ENCODE measurements at places on chromosomes 2 and 18. TPM values are rescaled to one million over a fixed set of nuclear protein-coding genes. Genes with fewer than 3 reads are reported as not detected.

GRCh38 chr18:54268751-54269150, 566 bp upstream of the POLI start:
- H3K27ac ChIP-seq, result peak overlapping the region; percentile 89
- peak overlapping the region; percentile 97 for H3K4me3 ChIP-seq
- no peak for DNase-seq

- H3K27ac ChIP-seq, result no peak overlapping the region
- no peaks in the 10 kb centered on the region for H3K27me3 ChIP-seq
- no peaks in the 10 kb centered on the region for H3K36me3 ChIP-seq
- no peaks in the 10 kb centered on the region for H3K4me1 ChIP-seq
- no peak overlapping the region for H3K4me3 ChIP-seq
These were observed 59.0 kb downstream of the TNFRSF11A start for GRCh38 chr18:62384068-62384467.

- H3K4me3 ChIP-seq, result no peak overlapping the region
- no peaks in the 10 kb centered on the region for H3K36me3 ChIP-seq
- H3K27me3 ChIP-seq, result no peaks in the 10 kb centered on the region
These were observed 2.0 kb upstream of the MARCO start for GRCh38 chr2:118939994-118940393.

Gene ERFE
- 0.24 TPM for total RNA-seq

Gene MFF
- total RNA-seq, result 67.0 TPM

DNA sequence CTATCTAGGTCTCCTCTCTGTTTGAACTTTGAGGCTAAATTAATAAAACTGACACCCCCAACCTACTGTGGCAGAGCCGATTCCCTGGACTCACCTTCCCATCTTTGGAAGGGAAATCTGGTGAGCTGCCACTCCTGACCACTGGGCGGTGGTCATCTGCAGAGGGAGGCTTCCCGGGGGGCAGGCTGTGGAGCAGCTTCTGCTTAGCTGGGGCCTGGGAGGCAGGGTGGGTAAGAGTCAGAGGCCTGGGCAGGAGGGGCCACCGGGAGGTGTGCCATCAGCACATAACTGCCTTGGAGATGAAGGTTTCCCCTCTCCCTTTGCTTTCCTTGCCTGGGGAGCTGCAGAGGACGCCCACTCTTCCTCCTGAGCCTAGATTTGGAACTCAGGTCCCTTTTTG, 2.3 kb upstream of the NPPC start:
- DNase-seq, result no peak
- H3K36me3 ChIP-seq, result no peaks in the 10 kb centered on the region
- peaks cover 11% of the 10 kb centered on the region for H3K4me1 ChIP-seq

Gene APOB
- not detected for total RNA-seq

DNA sequence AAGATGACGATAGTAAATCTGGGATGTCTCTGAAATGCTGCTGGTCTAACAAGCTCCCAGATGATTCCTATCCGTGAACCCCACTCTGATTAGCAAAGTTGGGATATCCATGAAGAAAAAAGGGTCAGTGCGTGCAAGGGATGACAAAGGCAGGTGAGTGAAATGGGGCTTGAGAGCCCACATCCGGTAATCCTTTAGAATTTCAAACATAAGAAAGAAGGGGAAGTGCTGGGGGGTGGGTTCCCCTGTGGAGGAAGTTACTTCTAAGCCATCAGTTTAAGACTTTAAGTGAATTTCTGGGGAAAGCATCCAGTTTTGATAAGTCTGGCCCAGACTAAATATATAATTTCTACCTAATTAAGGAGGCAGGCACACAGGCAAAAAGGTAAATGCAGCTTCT, 209.5 kb downstream of the DPP10 start:
- no peak overlapping the region for H3K4me3 ChIP-seq
- H3K27ac ChIP-seq, result no peak overlapping the region
- no peaks in the 10 kb centered on the region for H3K36me3 ChIP-seq
- DNase-seq, result no peak
- no peaks in the 10 kb centered on the region for H3K4me1 ChIP-seq

Gene RGPD5
- 30.3 TPM for total RNA-seq

GRCh38 chr2:216583606-216584005, 49.6 kb upstream of the IGFBP2 start:
- no peaks in the 10 kb centered on the region for H3K27me3 ChIP-seq
- no peak overlapping the region for H3K4me3 ChIP-seq

- no peaks in the 10 kb centered on the region for H3K27me3 ChIP-seq
- no peaks in the 10 kb centered on the region for H3K4me1 ChIP-seq
- H3K27ac ChIP-seq, result no peak overlapping the region
- no peak for DNase-seq
- H3K4me3 ChIP-seq, result no peak overlapping the region
- H3K36me3 ChIP-seq, result no peaks in the 10 kb centered on the region
These were observed 772.2 kb upstream of the CHAC2 start for GRCh38 chr2:52995424-52995823.

DNA sequence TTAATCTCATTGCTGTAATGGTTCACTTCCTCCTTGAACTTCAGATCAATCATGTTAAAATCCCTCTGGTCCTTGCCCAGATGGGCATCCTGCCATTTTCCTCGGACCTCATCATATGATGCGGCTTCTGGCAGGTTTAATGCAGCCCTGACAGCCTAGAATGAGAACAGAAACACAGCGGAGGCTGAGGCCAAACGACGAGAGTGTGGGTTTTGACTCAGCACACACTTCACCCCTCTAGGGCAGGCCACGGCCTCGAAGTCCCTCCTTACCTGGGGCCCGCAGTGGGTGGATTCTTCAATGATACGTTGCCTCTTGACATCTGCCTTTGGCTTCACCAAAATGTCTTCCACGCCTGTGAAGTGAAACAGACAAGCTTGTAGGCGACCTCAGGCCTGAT, 56.8 kb downstream of the POLR1A start:
- DNase-seq, result no peak
- H3K4me3 ChIP-seq, result no peak overlapping the region
- H3K27ac ChIP-seq, result no peak overlapping the region
- no peaks in the 10 kb centered on the region for H3K4me1 ChIP-seq
- H3K36me3 ChIP-seq, result peaks cover 40% of the 10 kb centered on the region
- no peaks in the 10 kb centered on the region for H3K27me3 ChIP-seq

DNA sequence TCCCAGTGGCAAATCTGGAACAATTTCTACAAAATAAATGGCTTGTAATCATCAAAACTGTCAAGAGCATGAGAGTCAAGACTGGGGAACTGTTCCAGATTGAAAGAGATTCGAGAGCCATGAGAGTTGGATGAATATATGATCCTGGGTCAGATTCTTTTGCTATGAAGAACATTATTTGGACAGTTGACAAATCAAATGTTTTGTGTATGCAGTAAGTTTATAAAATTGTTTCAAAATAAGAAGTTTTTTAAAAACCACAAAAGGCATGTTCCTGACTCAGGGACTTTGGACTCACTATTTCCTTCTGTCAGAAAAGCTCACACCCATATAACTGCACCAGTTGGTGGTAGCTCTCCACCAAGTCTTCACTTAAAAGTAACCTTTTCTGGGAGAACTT, 38.5 kb downstream of the ROCK2 start:
- DNase-seq, result no peak
- no peak overlapping the region for H3K4me3 ChIP-seq
- peaks cover 7% of the 10 kb centered on the region for H3K4me1 ChIP-seq
- no peaks in the 10 kb centered on the region for H3K27me3 ChIP-seq

GRCh38 chr2:185567940-185568339, 170.7 kb upstream of the FSIP2 start:
- no peak overlapping the region for H3K4me3 ChIP-seq
- no peak overlapping the region for H3K27ac ChIP-seq
- H3K36me3 ChIP-seq, result no peaks in the 10 kb centered on the region

GRCh38 chr2:19899985-19900930, 1.5 kb downstream of the TTC32 start:
- H3K27ac ChIP-seq, result peak overlapping the region; percentile 94
- peak overlapping the region; percentile 97 for H3K4me3 ChIP-seq
- H3K27me3 ChIP-seq, result no peaks in the 10 kb centered on the region
- DNase-seq, result no peak
- peaks cover 44% of the 10 kb centered on the region for H3K4me1 ChIP-seq

DNA sequence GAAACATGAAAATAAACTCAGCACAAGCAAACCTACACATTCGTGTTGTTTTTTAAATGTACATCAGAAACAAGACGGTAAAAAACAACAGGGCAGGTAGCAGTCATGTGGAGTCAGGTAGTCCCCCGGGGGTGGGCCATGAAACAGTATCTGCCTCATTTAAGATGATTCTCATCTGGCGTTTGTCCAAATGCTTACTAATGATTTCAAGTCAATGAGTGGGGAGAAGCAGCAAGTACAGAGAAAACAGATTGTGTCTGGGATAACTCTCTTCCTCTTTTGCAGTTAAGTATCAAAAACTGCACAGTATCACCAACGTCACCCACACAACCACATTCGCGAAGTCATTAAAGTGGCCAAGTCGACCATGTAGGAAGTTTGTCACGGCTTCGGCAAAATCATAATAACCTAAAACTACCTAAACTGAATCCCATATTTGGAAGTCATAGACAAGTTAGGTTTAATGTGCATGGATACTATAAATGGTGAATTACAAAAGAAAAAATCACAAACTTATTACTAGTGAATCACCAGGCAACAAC, 1.3 kb downstream of the LAPTM4A start:
- DNase-seq, result peak; percentile 54
- H3K4me3 ChIP-seq, result peak overlapping the region; percentile 96
- H3K4me1 ChIP-seq, result peaks cover 29% of the 10 kb centered on the region
- peak overlapping the region; percentile 100 for H3K27ac ChIP-seq

DNA sequence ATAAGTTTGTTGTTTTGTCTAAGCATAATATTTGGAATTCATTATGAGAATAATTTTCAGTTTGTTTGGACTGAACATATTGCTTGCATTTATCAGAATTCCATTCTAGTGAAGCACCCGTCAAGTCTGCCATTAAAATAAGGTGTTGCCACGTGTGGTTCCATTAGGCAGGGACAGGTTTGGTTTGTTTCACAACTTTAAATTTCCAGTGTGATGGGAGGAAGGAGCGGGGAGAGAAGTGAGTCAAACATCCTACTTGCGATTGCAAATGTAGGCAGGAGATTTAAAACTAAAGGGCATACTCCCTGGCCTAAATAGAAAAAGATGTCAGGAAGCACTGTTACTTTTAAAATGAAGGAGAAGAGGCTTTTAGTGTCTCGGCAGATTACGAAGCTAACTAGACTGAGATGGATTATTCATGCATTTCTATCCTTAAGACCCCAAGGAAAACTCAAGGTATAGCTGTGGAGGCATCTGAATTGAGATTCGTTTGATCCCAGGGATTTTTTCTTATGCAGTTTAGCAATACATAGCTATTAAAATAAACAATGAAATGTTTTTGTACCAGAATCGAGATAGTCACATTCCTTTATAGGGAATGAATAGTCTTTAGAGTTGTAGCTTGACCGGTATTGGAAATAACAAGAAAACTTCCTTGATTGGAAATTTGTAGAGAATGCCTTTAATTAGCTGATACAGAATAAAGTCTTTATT, 19.8 kb downstream of the GRHL1 start:
- no peak overlapping the region for H3K4me3 ChIP-seq
- DNase-seq, result no peak
- no peak overlapping the region for H3K27ac ChIP-seq
- H3K36me3 ChIP-seq, result no peaks in the 10 kb centered on the region
- H3K27me3 ChIP-seq, result no peaks in the 10 kb centered on the region
- no peaks in the 10 kb centered on the region for H3K4me1 ChIP-seq

Gene ASAP2
- 0.38 TPM for total RNA-seq

Gene CNGA3
- total RNA-seq, result not detected

- H3K4me3 ChIP-seq, result peak overlapping the region; percentile 35
- peak; percentile 13 for DNase-seq
- no peaks in the 10 kb centered on the region for H3K36me3 ChIP-seq
- no peak overlapping the region for H3K27ac ChIP-seq
- no peaks in the 10 kb centered on the region for H3K27me3 ChIP-seq
These were observed 30.2 kb upstream of the SSB start for GRCh38 chr2:169768262-169768995.

Gene ANKRD62
- not detected for total RNA-seq

Gene UGT1A3
- not detected for total RNA-seq

DNA sequence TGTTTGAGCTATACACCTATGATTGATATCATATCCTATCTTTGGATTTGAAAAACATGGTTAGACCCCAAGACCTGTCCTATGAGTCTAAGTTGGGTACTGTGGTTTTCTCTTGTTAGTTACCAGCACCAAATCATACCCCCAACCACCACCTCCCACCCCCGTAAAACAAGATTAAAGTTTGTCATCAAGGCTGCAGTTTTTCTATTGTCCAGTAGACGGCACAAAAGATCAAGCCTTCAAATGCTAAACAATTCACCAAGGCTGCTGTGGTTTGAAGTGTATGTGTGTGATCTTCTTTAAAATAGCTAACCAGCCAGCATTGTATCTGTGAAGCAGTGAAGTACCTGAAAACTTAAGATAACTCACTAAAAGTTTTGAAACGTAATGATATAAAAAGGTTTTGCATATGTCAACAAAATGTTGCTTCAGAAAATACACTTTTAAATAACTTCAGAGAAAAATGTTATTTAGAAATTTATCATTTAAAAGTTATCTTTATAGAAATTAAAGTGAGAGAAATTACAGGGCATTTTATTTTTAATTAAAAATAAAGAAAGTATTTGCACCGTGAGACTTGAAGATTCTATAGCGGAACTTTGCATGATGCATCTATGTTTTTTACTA, 5.8 kb upstream of the MEIS1 start:
- H3K27me3 ChIP-seq, result no peaks in the 10 kb centered on the region
- DNase-seq, result no peak
- H3K4me1 ChIP-seq, result peaks cover 4% of the 10 kb centered on the region
- H3K27ac ChIP-seq, result no peak overlapping the region

DNA sequence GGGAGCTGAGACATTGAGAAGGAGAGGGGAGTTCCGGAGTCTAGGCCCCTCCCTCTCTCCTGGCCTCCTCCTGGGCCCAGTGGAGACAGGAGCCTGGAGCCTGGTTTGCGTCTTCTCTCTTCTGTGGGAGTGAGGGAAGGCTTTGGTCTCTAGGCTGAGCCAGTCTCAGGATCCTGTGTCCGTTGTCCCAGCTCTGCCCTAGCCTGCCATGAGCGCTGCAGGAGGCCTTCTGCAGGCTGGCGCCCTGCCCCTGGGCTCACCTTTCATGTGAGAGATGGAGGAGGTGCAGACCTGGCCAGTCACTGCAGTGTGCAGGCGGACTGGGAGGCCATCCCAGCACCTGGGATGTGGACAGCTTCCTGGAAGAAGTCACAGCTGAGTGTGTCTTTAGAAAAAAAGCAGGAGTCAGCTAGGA, 8.7 kb downstream of the IMPA2 start:
- H3K27ac ChIP-seq, result no peak overlapping the region
- no peaks in the 10 kb centered on the region for H3K27me3 ChIP-seq
- H3K4me3 ChIP-seq, result no peak overlapping the region
